ENCODE measurements at places on chromosomes 2 and 18. TPM values are rescaled to one million over a fixed set of nuclear protein-coding genes. Genes with fewer than 3 reads are reported as not detected.

DNA sequence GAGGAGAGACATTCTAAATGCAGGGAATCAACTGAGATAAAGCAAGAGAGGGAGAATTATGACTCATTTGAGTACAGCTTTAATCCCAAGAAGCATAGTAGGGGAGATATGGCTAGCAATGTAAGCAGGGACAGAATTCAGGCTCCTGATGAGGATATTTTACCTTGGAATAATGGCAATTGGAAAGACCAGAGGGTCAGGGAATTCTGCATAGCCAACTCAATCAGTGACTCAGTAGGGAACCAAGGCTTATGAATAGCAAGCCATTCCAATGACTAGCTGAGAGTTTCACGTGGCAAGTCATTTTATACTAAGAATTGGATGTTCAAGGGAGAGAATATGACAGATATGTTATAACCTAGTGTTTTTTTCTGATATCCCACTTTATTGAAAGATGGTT lies 563.8 kb upstream of the NETO1 start:
- DNase-seq = no peak

DNA sequence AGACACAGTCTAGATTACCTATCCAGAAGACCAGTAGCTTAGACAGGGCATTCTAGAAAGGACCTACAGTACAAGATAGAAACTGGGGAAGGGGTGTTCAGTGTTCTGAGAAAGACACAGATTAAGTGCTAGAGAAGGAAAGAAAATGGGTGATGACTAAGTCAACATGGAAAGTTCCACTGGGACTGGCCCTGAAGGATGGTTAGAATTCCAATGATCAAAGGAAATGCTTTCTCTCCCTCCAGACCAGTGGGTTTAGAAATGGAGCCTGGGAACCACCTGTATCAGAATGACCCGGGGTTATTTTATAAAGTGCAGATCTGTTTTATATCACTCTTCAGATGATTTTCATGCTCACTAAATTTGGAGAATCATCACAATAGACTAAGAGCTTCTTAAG lies 5.8 kb upstream of the COLEC12 start:
- DNase-seq = no peak

DNA sequence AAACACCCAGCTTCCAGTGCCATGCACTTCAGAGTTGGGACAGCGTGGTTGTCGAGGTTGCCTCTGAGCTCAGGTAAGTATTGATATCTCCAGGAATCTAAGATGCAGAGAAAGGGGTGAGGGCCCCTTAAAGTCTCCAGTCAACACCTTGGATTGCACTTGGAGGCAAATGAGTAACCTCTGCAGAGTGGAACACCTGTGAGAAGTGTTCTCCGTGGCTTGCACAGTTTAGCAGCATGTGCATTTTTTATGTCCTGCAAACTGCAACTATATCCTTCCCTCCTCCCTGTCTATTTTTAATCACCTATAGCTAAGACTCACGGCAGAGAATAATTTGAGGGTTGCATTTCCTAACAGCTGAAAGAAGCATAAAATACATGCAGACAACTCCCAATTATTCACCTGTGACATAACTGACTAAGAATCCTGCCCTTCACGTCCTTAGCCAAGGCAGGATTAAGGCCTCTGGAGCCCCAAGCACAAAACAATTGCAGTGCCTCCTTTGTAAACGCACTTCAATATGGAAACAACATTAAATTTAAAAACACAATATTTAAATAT lies 1.6 kb upstream of the ZNF385B start:
- no peak for DNase-seq

DNA sequence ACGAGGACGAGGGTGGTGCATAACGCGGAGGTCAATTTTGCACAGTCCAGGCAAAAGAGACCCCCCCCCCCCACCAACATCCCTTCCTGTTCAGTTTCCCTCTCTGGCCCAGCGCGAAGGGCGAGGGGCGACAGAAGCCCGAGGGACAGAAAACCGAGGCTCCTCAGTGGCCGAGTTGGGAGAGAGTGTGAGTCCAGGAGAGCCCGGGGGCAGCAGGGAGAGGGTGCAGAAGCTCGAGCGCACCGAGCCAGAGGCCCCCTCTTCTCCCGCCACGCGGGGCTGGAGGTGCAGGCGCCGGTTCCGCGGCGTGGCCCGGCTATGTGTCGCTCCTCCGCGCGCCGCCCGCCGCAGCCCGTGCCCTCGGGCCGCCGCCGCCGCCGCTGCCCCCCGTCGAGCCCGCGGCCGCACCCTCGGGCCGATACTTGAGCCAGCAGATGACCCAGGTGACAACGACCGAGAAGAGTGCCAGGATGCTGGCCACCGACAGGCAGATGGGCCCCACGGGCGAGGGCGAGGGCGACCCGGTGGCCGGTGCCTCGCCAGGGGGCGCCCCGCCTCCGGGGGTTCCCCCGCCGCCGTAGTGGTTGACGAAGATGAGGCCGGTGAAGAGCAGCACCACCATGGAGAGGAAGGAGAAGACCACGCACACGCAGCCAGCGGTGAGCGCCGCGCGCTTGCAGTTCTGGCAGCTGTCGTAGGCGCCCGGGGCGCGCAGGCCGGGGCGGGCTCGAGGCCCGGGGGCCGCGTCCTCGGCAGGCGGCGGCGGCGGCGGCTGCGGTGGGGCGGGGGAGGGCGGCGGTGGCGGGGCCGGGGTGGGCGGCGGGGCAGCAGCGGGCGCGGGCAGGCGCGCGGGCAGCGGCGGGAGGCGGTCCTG lies 20.2 kb upstream of the PAX3 start:
- DNase-seq = no peak

BCL11A gene
- 21.3 TPM for total RNA-seq
